ENCODE measurements at places on chromosomes 6 and 20.

- no peak for DNase-seq
These were observed 8.8 kb upstream of the SRSF6 start for GRCh38 chr20:43448748-43449535.

DNA sequence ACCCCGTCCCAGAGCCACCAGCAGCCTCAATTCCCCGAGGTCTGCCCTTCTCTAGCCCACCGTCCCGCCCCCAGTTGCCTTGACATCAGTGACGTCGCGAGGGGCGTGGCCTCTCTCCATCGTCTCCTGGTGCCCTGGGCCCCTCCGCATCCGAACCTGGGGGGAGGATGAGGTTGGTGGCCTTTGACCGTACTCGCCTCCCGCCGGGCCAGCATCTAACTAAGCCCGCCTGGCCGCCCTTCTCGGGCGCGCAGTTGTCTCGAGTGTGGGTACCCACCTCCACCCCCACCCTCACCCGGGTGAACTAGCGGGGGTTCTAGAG is 5.5 kb upstream of the ARMC12 start:
- DNase-seq: no peak

DNA sequence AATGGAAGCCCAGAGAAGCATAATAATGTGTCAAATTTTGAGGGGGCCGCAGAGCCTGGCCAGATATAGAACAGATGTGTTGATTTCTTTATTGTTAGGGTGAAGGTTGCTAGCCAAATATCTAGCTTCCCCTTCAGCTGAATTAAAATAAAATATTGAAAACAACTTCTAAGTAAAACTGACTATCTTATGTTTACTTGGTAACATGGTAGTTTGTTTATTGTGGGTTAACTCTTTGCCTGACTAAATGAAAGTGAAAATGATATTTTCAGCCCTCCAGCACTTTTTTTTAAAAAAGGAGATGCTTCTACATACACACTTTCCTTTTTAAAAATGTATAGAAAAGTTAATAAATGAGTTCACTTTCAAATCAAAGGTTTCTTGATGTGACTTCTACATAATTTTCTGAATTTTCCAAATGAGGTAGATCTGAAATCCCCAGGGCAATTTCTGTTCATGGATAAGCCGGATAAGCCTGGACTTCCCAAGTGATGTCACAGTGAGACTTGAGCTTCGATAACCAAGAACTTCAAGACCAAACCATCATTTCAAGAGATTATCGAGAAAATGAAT is 172.1 kb upstream of the OLIG3 start:
- no peak for DNase-seq

DNA sequence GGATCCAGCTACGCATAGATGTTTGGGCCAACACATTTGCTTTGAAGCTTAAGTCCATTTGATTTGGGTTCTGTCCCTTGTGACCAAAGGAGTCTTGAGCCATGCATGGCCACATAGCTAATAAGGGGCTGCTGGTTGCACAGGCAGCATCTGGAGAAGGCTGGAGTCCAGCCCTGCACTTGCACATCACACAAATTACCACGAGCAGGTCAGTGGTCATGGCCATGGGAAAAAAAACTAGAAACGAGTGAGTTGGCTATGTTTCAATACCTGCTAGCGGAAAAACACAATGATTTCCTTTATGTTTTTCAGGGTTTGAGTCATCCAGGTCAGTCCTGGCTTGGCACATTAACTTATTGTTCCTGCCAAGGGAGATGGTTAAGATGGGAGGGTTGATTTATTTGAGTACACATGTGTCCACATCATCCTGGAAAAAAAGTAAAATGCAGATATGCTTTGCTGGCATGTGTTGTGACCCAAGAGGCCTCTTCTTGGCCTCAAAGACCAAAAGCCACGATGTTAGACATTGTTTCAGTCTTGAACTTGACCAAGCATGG is 5.6 kb upstream of the STX16 start:
- no peak for DNase-seq

Measured in cerebellar nuclear complex (tissue), 1 donor.